CD4-positive, alpha-beta T cell treated with Interleukin-2 at 100 ng/mL for 4 hours (primary cell): ENCODE measurements at places on chromosomes 1 and 21.

GRCh38 chr1:230215529-230215928 lies 148.5 kb downstream of the GALNT2 start:
- DNase-seq = no peak

DNA sequence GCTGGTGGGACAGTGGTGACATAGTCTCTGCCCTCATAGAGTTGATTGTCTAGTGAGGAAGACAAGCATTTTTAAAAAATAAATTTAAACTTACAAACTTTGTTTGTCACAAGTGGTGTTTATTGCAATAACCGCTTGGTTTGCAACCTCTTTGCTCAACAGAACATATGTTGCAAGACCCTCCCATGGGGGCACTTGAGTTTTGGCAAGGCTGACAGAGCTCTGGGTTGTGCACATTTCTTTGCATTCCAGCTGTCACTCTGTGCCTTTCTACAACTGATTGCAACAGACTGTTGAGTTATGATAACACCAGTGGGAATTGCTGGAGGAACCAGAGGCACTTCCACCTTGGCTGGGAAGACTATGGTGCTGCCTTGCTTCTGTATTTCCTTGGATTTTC lies 58.4 kb downstream of the LAMC2 start:
- DNase-seq = no peak

- DNase-seq = no peak
Observed at GRCh38 chr1:232562855-232563510, 67.0 kb downstream of the SIPA1L2 start.

GRCh38 chr1:116478621-116479020 lies 92.2 kb downstream of the CD58 start:
- DNase-seq = no peak

GRCh38 chr1:244437086-244437468 lies 14.6 kb downstream of the ADSS2 start:
- no peak for DNase-seq

- no peak for DNase-seq
Observed at GRCh38 chr1:237879195-237879594, 11.5 kb downstream of the ZP4 start.
